ENCODE measurements at places on chromosomes 7 and 10. TPM values are rescaled to one million over a fixed set of nuclear protein-coding genes. Genes with fewer than 3 reads are reported as not detected.

HIPK2 gene
- 39.5 TPM for total RNA-seq

LIPN gene
- 1.4 TPM for total RNA-seq

GRCh38 chr7:155009570-155010157, 6.7 kb upstream of the PAXIP1 start:
- no peak for ATAC-seq

DNA sequence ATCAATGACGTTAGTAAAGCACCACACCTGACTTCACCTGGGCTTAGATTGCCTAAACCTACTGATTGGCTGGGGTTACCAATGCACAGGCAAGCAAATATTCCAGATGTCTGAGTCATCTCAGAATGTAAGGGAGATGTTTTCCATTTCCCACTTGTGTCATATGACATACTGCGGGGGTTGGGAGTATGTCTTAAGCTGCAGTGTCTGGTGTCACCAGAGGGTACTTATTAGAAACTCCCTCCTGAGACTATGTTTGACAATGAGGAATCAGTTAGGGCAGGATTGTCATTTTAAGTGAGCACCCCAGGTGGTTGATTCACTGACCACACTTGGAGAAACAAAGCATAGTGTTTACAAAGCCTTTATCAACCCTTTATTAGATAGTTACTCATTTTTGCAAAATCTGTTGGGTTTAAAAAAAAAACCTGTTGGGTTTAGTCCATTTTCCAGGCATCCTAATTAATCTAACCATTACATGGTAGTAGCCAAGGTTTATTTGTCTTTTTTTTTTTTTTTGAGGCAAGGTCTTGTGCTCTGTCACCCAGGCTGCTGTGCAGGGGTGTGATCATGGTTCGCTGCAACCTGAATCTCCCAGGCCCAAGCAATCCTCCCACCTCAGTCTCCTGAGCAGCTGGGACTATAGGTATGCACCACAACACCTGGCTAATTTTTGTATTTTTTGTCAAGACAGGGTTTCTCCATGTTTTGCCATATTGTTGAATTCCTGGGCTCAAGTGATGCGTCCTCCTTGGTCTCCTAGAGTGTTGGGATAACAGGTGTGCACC, 72.5 kb downstream of the CDK6 start:
- peak; percentile 92 for ATAC-seq

DNA sequence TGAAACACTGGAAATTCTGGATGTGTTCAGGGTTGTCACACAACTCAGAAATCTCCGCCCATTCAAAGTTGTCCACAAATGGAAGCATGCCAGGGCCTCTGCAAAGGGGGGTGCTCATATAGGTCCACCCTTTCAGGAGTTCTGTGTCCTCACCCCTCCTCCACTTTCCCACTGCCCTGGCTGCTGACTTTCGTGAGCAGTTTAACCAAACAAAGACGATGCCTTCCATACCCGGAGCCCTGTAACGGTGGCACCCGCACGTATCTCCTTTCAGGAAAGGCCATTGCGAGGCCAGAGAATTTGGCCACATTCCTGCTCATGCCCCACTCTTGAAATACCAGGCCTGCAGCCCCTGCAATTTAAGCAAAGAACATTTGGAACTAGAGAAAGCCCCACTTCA, 1.4 kb downstream of the CPXM2 start:
- ATAC-seq, result no peak

DNA sequence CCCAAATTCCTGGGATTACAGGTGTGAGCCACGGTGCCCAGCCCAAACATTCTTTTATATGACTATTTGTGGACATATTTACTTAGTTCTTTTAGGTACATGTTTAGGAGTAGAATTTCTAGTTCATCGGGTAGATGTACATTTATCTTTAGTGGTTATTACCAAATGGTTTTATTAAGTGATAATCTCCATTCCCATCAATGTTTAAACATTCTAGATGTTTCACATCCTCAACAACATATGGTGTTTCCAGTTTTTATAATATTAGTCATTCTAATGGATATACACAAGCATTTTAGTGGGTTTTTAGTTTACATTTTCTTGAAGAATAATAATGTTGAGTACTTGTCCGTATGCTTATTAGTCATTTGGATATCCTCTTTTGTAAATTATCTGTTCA, 131.7 kb downstream of the RTKN2 start:
- peak; percentile 20 for ATAC-seq

GRCh38 chr10:123133541-123134342, 2.0 kb upstream of the HMX3 start:
- ATAC-seq, result no peak

DNA sequence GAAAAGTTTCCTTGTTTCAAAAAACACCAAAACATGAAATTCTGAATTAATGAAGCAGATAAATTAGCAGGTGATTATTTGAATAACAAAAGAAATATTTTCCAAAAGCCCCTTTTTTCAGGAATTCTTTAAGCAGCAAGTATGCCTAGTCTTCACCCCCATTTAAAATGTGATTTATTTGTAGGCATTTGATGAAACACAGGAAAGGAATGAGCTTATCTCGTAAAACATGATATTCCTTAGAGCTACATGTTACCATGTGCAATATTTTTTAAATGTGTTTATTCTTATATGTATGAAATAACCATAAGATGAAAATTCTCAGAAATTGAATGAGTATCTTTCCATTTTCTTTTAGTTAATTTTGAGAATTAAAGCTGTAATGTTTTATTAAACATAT, 106.1 kb downstream of the CHN2 start:
- no peak for ATAC-seq

DNA sequence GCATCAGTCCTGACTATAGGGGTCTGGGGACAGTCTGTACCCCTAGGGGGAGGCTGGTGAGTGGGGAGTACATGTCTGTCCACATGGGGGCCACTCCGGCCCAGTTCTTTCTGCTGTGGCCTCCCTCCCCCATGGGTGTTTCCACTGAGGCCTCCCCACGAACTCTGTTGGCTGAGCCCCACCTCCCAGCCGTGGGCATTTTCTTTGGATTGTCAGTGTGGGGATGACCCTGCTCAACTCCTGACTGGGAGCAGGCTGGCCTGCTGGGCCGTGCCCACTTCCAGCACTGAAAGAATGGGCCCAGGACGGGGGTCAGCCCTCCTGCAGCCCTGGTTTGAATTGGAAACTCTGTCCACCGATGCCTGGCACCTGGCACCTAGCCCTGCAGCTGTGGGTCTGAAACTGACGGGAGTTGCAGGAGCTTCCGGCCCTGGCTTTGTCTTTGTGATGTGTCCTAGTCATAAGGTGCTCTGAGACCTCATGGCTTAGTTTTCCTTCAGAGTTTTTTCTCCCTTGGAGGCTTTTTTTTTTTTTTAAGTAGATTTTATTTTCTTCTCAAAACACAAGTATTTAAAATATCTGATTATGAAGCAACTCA, 46.5 kb downstream of the LHPP start:
- ATAC-seq, result peak; percentile 42

DNA sequence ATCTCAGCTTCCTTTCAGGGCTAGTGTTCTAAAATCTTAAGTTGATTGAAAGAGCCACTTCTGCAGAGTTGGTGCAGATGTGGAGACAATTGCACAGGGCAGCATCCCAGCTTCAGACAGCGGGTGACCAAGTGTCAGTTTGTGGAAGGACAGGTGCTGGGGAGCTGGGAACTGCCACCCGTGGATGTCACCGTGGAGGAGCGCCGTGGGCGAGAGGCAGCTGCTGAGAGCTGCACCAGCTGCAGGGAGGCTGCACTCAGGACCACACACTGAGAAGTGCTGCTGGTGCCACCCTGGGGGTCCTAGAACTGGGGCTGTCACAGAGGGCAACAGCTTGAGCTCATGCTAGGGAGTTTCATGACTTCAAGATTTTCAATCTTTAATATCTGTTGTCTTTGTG, 543.0 kb upstream of the FZD8 start:
- no peak for ATAC-seq

DNA sequence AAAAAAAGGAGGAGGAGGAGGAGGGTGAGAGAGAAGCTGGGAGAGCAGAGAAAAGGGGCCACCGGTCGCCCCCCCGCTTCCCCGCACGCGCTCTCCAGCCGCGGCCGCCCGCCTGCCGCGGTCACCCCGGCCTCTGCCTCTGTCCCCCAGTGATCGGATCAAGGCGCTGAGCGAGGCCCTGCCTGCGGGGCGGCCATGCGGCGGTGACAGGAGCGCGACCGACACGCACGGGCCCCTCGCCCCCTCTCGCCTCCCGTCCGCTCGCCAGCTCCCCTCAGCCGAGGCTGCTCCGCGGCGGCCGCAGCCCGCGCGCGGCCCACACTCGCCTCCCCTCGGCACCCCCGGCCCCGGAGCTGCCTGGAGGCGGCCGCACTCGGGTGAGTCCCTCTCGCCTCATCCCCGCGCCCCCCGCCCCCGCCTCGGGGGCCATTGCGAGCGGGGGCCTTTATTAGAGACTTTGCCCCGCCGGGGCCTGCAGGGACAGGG, at the start of gene GTF2I:
GTF2I (plus strand) TSS at position 27 of the 486 bp plus-strand sequence. CDS start 31,411 bp downstream, outside the sequence.
- peak; percentile 17 for ATAC-seq

GRCh38 chr10:92530891-92531535, 42.9 kb downstream of the IDE start:
- no peak for ATAC-seq

DNA sequence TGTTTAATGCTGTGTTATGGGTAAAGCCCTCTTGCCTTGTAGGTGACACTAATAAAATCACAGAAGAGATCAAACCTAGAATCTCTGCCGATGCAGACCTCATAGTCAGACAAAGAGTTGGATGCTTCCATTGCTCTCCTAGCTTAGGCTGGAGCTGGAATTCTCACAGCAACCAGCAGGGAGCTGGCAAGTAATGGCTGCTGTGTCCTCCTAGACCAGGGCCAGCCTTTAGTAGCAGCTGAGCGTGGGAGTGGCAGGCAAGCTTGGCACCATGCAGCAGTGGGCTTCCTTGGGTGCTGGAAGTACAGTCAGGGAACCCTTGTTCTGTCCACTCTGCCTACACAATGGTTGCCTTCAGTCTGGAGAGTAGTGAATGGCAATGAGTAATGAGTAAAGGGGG, 598.3 kb upstream of the GALNT17 start:
- no peak for ATAC-seq

- ATAC-seq, result no peak
Observed at GRCh38 chr10:64798297-64798696, 1277.1 kb downstream of the REEP3 start.

DNA sequence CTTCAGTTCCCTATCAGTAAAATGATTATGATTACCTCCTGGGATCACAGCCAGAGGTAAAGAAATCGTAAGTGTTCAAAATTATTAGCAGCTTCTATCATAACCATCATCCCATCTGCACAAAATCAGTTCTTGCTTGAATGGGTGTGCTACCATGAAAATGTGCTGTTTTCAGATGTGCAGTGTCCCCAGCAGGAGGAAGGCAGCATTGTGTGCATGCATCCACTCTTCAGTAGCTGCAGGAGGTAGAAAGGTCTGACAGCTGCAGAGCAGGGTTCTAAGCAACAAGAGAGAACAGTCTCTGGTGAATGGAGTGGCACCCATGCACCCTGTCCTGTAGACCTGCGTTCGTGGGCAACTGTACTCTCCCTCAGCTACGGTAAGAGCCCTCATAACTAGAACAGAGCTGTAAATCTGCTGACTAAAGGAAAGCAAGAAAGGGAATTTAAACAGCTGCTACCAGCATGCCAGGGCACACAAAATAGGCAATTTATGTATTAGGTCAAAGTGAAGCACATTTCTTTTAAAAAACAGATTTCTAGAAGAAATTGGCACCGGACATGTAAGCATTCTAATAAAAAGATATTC, 21.2 kb downstream of the VSTM2A start:
- no peak for ATAC-seq

DNA sequence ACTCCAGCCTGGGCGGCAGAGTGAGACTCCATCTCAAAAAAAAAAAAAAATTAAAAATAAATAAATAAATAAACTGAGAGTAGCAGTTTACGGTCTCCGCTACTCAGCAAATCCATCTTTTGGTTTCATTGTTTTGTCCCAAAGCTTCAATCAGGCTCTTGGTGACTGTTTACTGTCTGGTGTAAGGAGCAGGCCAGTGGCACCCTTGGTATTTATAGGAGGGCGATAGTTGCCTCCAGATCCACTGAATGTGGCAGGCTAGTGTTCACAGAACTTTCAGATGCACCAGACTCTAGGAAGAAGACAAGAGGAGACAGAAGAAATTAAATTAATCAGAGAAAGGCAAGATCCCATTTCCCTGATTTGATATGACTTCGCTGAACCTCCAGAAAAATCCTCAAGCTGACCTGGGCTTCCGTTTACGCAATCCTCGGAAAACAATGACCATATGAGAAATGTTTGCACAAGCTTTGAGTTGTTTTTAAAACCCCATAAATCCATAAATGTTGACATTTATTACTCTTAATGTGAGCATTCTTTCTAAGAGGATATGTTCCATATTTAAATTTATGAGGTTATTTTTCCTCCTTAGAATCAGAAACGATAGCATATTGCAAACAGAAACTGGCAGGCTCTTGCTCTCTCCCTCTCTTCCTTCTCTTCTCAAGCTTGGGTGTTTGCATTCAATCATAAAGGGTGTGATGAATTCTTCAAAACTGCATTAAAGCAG, 7.1 kb upstream of the MUC3A start:
- ATAC-seq, result no peak

GRCh38 chr10:72626444-72626754, 520 bp upstream of the MICU1 start:
- no peak for ATAC-seq

DNA sequence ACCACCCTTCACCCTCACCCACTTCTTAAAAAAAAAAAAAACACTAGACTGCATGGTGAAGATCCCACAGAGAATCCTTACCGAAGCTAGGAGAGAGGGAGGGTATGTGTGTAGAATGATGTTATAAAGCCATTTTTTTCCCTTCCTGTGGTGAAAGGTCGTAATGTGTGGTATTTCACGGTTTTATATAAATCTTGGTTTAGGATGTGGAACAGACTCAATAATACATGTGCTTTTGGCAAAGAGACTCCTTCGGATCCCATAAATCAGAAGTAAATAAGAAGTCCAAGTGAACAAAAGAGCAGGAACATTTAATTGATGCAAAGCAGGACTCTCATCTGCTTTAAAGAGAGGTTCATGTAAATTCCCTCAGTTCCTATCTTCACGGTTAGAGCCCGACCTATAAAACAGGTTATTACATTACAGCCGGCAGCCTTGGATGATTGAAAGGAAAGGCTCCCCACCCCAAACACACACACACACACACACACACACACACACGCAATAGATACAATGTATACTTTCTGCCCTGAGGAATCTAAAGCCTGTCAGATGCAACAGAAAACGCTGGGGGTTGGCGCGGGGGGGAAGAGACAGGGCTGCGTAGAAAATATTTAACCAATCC, 8.8 kb downstream of the DLX5 start:
- no peak for ATAC-seq

GRCh38 chr7:101381549-101382111, 19.0 kb downstream of the COL26A1 start:
- ATAC-seq, result no peak

DNA sequence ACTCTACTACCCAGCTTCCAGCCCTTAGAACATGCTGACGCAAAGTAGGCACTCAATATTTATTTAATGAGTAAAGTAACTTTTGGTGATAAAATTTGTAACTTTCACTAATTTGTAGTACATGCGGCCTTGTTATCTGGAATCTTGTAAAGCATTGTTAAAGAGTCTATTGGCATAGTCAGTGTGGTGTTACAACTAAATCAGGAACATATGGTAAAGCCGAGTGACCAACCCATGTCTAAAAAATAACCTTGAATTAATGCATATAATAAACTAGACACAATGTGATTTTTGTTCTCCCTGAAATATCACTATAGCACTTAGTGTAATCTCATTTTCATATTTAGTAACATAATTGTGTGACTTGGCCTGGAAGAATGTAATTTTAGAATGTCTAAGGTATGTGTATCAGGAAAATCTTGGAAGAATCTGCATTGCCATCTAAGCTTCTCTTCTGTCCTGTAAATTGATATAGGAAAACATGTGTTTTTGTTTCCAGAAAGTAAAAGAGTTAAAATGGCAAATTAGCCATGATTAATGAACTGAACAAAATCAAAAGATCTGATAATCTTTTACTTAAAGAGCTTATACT, 256.7 kb upstream of the GNAI1 start:
- no peak for ATAC-seq

GRCh38 chr7:112160130-112160770, 45.9 kb downstream of the DOCK4 start:
- ATAC-seq, result no peak
